Activated CD4-positive, alpha-beta T cell treated with anti-CD3 and anti-CD28 coated beads, Interleukin-10, Interleukin-2, amounts not matched to agents 100 ng/mL and 50 ng/mL, durations not matched to agents 16 hours and 8 hours (primary cell): ENCODE measurements at places on chromosomes 7 and 10.

DNA sequence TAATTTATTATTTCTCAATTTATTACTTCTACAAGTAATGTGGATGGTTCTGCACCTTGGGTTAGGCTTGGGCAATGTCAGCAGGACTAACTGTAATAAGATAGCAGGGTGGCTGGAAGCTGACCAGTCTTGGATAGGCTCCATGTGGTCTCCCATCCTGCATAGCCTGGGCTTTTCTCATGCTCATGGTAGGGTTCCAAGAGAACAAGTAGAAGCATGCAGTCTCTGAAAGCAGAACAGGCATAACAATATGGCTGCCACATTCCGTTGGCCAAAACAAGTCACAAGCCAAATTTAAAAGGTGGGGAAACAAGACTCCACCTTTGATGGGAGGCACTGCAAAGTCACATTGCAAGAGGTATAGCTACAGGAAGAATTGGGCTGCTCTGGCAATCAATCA lies 98.6 kb upstream of the MDFIC start:
- DNase-seq = no peak

DNA sequence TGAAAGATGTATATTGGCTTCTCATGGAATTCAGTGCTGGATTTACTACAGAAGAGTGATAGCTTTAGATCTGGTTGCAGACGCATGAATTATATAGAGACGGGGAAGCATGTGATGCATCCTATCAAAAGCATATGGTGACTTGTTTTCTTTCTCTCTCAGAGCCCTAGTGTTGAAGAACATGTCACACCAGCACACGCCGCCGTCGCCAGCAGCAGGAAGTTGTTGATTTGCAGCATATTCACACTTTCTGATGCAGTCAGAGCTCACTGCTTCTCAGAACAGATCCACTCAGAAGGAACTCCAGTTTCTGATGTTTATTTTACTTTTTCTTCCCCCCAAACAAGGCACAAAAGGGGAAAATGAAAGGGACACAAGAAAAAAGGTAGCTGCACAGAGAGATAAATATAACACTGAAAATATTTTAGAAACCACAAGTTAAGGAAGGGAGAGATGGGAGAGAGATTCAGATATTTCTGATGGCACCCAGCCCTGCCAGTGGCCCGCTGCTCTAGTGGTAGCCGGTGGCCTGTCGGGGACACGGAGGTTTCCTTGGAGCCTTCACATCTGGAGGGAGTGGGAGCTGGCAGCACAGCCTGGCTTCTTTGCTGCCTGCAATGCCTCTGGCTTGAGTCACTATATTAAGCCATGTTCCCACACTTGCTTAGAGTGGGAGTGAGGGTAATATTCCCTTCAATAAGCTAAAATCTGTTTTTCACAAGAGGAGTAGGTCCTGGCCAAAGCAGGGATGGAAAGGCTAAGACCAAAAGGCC lies 123.2 kb downstream of the NRP1 start:
- DNase-seq = peak; percentile 38

DNA sequence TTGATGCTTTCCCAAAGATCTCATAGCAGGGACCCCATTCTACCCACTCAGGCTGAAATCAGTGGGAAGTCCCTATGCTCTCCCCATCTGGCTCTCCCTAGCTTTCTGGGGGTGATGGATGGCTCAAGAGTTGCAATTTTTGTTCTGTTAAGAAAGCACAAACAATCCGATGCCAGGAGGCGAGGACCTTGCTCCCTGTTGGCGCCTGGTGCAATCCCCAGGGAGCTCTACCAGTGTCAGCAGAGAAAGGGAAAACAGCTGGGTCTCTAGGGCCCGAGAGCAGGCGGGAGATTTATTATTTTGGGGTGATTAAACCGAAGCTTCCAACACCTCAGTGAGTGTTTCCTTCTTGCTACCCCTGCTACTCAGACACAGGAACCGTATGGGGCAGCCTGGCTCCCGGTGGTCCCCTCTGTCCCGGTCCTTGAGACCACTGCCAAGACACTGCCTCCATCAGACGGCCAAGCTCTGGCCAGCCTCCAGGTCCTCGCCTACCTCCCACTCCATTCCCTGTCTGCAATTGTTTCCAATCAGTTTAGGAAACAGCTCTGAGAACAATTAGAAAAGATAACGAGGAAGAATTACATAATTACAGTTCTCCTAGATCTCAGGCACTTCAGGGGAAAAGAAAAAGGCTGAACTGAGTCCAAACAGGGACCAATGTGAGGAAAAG lies 147.9 kb downstream of the PLXNA4 start:
- DNase-seq = no peak

DNA sequence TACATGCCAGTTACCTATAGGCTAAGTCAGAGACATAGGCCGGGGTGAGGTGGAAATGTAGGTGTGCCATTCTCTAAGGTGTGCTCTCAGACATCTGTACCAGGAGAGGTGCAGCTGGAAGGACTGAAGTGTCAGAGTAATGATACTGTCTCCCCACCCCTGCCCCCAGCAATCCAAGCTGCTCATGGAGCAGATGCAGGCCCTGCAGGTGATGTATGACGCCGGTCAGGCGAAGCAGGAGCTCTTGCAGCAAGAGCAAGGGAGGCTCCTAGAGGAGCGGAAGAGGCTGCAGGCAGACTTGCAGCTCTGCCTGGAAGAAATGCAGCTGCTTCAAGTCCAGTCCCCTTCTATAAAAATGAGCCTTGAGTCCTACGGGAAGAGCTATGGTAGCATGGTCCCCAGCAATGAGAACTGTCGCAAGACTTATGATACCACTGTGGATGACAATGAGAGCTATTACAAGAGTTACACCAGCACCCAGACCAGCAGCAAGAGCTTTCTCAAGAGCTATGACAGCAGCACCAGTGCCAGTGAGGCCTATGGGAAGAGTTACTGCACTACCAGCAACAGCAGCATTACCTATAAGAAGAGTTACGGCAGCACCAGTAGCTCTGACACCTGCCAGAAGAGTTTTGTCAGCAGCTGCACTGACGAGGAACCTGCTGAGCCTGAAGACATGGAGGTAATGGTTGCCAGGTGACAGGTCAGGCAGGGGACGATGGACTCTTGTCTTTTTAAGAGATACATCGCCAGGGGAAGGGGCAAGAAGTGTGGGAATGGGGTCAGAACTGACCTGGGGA lies 18.4 kb upstream of the FLNC start:
- DNase-seq = no peak

- no peak for DNase-seq
Observed at GRCh38 chr7:26880852-26881251, 16.5 kb upstream of the SKAP2 start.

DNA sequence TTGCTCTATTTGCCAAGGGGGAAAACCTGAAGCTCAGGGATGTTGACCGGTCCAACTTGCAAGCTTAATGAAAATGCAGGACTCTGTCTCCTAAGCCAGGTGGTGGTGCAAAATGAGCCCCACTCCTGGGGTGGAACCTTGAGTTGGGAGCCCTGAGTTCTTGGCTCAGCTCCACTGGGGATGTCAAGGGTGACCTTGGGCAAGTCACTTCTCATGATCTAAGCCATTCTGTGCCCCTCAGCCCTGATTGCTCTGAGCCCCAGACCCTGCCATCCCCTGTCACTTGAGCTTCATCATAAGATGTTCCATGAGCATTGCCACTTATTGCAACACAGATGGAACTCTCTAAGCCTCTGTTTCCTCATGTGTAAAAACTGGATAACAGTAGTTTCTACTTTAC lies 33.9 kb downstream of the MYL10 start:
- no peak for DNase-seq

- peak; percentile 52 for DNase-seq
Observed at GRCh38 chr10:11163780-11164550, 146.3 kb downstream of the CELF2 start.

- DNase-seq = no peak
Observed at GRCh38 chr10:126350216-126350992, 37.9 kb downstream of the ADAM12 start.

DNA sequence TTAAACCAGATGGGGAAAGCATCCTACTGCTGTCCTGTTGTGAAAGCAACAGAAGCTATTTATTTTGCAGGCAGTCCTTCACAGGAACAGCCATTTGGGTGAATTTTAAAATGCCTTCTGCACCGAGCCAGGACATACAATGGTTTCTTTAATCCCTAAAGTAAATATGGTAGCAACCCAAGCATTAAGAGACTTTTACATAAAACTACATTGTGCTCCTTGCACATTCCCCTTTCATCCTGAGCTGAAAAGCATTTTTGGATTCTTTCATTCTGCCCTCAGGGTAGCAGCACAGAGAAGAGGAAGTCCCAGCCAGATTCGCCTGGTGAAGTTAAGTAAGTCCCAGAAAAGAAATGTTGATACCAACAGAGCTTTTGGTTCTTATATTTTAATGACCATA lies 84.0 kb upstream of the FAM3C start:
- no peak for DNase-seq

GRCh38 chr7:27249724-27250556 lies 7.3 kb downstream of the EVX1 start:
- no peak for DNase-seq

- peak; percentile 65 for DNase-seq
Observed at GRCh38 chr7:4610768-4611467, 71.2 kb upstream of the FOXK1 start.

- DNase-seq = no peak
Observed at GRCh38 chr10:64798297-64798696, 1277.1 kb downstream of the REEP3 start.

- no peak for DNase-seq
Observed at GRCh38 chr7:95986178-95986764, 213.9 kb downstream of the DYNC1I1 start.

DNA sequence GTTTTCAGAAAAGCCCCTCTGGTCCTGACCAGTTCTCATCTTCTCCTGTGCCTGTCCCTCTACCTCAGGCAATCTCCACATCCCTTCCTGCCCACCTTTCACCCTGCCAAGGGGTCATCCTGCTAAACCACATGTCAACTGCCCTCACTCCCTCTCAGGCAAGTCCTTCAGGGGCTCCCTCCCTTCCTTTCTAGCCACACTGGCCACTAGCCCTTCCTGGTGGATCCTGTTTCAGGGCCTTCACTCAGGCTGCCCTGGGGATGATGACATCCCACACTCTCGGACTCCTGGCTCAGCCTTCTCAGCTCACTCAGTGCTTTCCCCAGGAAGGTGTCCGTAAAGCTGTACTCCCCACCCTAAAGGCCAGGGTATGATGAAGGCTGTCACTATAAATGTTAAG lies 13.4 kb downstream of the STEAP1B start:
- no peak for DNase-seq

DNA sequence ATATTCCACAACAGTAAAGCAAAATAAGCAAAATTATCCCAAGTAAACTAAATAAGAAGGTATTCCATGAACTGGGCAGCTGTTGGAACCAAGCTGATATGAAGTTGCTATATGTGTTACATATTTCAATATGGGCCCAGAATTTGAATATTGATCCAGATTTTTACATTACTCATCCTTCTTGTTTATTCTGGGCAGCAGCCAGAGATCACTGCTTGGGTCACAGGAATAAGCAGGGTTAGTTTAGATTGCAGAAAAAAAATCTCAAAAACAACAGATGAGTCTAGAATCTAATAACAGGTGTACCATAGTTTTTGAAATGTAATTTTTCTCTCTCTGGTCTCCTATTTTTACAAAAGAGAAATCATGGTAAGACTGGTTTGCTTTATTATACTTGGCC lies 171.5 kb upstream of the NAMPT start:
- no peak for DNase-seq

DNA sequence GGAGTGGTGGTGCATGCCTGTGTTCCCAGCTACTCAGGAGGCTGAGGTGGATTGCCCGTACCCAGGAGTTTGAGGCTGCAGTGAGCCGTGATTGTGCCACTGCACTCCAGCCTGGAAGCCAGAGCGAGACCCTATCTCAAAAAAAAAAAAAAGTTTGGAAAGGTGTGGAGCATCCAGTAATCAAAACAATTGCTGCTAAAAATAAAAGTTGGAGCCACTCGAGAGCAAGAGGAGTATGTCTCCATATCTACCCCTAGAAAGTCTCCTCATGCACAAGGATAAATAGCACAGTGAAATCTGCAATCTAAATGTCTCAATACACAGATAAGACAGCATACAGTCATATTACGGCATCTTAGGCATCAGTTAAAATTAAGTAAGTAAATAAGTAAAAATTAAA lies 81.5 kb upstream of the NEBL start:
- DNase-seq = no peak

DNA sequence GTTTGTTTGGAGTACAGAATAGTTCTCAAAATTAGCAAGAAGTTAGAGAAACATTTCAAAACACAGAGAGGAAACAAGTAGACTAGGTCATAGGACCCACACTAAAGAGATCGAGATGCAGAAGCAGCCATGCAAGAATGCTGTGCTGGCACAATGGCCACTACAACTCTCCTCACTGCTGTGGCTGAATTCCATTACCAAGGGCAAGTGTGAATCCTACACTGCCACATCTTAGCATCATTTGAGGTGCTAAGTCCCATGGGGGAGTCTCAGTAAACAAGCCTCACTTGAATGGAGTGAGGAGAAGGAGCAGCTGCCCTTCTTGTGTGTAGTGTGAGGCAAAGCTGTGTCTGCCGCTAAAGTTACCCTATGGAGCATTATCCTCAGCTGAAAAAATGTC lies 56.7 kb downstream of the PCLO start:
- DNase-seq = no peak
